ENCODE measurements at places on chromosomes 2 and 18.

GRCh38 chr2:24359129-24360049 is 947 bp downstream of the ITSN2 start:
- DNase-seq, result peak; percentile 43

- no peak for DNase-seq
These were observed 106.0 kb downstream of the CYP26B1 start for GRCh38 chr2:72041638-72042111.

DNA sequence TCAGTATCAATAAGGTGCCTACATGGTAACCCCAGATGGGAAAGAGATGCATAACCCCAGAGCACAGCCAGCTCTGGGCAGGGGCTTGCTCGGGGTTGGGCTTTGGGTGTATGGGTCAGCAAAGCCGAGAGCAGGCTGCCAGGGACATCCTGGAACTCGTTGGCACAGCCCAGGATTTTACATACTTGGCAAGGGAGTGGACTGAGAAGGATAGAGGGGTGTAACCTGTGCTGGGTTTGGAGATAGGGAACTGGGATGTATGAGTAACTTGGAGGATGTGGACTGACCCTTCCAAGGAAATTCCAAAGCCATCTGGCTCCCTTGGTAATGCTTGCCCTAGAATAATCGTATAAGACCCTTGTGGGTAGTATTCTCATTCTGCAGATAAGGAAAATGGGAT is 44.2 kb downstream of the GPR39 start:
- DNase-seq, result no peak

DNA sequence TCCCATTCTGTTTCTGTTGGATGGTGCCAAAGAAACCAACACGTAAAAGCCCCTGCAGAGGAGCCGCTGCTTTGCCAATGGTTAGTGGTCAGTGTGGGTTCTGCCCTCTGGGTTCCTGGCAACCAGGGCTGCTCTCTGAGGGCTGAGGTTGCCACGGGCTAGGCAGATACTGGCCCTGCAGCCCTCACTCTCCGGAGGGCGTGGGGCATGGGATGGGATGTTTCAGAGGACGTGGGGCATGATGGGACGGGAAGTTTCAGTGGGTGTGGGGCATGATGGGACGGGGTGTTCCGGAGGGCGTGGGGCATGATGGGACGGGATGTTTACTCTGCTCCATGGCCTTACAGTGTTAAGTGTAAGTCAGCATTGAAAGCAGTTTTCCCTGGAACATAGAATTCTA is 34.2 kb downstream of the ADI1 start:
- DNase-seq, result no peak

GRCh38 chr2:71800106-71800809 is 346.9 kb downstream of the DYSF start:
- no peak for DNase-seq

DNA sequence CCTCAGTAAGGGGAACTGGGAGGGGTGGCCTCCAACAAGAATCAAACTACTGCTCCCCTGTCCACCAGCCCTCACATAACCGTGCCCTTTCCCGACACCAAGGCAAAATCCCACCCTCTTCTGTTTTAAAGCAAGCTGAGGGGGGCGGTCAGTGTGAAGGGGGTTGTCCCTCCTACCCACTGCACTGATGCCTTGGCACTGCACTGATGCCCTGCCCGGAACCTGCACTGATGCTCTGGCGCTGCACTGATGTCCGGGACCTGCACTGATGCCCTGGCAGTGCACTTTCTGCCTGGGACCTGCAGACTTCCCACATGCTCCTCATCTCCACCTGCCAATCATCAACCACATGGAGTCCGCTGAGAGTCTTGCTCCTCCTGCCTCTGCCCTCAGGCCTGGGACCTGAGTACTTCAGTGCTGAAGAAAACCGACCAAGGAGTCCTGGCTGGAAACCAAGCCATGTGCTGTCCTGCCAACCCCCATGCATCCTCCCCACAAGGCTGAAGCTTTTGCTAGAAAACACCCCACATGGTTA is 179.5 kb downstream of the SMAD2 start:
- DNase-seq, result no peak

GRCh38 chr18:730692-731091 is 18.3 kb upstream of the ENOSF1 start:
- DNase-seq, result no peak

- DNase-seq, result peak; percentile 13
These were observed 1319.7 kb upstream of the CRIM1 start for GRCh38 chr2:35035883-35036282.
